D721Med (cell line): ENCODE measurements at places on chromosomes 4 and X.

GRCh38 chr4:15425520-15425919 is 2.3 kb upstream of the C1QTNF7 start:
- DNase-seq, result no peak

DNA sequence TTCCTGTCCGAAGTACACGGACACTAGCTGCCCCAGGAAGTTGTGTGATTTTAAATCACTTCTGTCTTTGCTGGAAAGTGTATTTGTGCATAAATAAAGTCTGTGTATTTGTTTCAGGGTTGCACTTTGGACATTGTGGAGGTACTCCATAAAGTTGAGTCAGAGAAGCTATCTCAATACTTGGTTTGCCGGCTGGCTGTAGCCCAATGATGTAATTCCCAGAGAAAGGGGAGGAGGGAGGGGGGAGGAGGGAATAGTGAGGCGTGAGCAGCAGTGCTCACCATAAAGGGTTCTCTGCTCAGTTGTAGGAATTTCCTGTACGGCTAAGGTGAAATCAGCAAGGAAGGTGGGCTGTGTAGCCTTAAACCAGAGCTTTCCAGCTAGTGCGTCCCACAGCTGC is 7.5 kb downstream of the APEX2 start:
- no peak for DNase-seq

GRCh38 chrX:32545101-32545500 is 666.2 kb downstream of the DMD start:
- no peak for DNase-seq

- DNase-seq, result no peak
These were observed 59.7 kb upstream of the MTM1 start for GRCh38 chrX:150508451-150509367.

- DNase-seq, result no peak
These were observed 110.6 kb upstream of the FSTL5 start for GRCh38 chr4:162274354-162274753.

DNA sequence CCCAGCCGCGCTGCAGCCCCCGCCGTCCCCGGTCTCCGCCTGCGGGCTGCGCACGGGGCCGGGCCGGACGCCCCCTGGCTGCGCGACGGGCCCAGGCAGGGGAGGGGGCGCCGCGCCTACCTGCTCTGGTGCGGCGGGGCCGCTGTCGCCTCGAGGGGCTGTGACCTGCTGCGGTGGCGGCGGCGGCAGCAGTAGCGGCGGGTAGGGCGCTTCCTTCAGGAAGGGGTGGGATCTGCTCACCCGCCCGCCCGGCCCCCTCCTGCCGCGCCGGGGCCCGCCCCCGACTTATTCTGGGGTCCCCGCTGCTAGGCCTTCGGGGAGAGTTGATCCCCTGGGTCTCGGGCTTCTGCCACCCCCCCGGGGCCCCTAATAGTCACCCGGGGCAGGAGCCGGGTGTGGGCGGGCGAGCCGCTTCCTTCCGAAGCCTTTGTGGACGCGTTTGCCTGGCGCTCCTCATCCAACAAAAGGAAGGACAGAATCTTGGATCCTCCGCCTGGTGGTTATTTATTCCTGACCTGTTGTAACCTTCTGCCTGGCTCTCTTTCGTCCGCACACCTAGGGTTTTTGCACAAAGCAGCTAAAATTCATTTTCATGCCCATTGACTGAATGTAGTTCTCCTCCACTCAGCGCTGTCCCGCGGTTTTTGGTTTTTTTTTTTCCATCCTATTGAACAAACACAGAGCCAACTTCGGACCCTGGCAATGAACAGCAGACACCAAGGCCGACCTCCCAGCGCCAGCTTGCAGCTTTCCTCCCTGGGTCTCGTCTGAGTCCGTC is at the start of gene TMEM150C:
Gene TMEM150C (minus strand): TSS at position 203 of the 778 bp plus-strand sequence. CDS start 57,331 bp downstream, outside the sequence.
- DNase-seq, result peak; percentile 49

- DNase-seq, result no peak
These were observed 19.6 kb downstream of the RCHY1 start for GRCh38 chr4:75494563-75494962.
